ENCODE measurements at places on chromosomes 5 and 9. TPM values are rescaled to one million over a fixed set of nuclear protein-coding genes. Genes with fewer than 3 reads are reported as not detected.

Gene SOHLH1
- total RNA-seq = not detected

Gene SEMA5A
- 26.2 TPM for total RNA-seq

Gene TAF1L
- total RNA-seq = not detected

Gene WDR38
- total RNA-seq = not detected

Gene SPATA31A3
- total RNA-seq = not detected

Gene SLC25A46
- 35.4 TPM for total RNA-seq

Gene C9orf50
- not detected for total RNA-seq

Gene SPATA31E1
- not detected for total RNA-seq

Gene C5orf52
- not detected for total RNA-seq

Gene PCDHA12
- total RNA-seq = 0.67 TPM

Gene PCDHGA2
- 7.7 TPM for total RNA-seq

Gene STPG3
- total RNA-seq = not detected

Gene TPPP
- 12.2 TPM for total RNA-seq

Gene SSNA1
- total RNA-seq = 67.1 TPM

Gene GRM6
- total RNA-seq = not detected

Gene INSL6
- total RNA-seq = not detected

Gene HAVCR2
- total RNA-seq = 3.7 TPM

Gene NIPAL4
- not detected for total RNA-seq

Gene IFNA13
- not detected for total RNA-seq

Gene CDKN2B-AS1
- not detected for total RNA-seq

Gene GALNT12
- 0.33 TPM for total RNA-seq

Gene ABO
- total RNA-seq = 2.5 TPM

Gene ARL10
- total RNA-seq = 4.0 TPM

Data from right atrium auricular region (tissue), 2 donors.